T follicular helper cell (primary cell): ENCODE measurements at places on chromosomes 4 and X.

DNA sequence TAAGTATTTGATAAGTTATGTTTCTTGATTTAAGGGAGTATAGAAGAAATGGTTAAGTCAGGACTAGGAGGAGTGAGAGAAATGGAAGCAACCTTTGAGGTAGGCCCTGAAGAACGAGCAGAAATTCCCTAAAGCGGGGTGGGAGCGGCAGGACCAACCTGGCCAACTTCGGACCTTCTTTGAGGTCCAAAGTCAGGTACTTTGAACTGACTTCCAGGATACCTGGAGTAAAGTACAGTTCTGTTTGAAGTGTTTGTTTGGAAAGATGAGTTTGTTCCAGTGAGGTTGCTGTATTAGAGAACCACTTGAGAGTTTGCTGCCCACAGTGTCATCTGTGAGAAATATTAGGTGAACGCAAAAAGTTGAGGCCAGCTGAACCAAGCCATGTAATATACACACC is 11.7 kb downstream of the RNF4 start:
- no peak for DNase-seq

DNA sequence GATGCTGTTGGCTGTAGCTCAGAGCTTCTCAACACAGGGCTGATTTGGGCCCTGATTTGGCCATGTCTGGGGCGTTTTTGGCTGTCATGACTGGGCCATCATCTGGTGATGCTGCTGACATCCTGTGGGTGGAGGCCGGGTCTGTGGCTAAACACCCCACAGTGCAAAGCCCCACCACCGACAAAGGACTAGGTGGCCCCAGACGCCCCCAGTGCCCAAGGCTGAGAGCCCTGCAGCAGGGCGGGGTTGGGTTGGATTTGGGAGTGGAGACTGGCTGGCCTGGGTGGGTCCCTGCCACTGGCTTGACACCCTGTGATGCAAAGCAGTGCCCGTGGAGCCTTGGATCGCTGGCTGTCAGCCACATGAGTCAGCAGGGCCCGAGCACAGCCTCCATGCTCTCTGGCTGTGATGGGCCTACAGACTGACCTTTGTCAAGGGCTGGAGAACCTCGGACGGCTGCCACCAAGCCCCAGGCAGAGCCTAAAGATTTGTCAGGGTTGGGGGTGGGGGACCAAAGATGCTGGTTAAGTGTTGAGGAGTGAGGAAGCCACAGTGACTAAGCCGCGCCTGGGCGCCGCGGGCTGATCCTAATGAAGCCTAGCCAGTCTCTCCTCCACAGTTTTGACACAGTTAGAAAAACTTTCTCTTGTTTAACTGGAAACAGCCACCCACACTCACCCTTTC is 28.3 kb downstream of the CYTL1 start:
- no peak for DNase-seq

DNA sequence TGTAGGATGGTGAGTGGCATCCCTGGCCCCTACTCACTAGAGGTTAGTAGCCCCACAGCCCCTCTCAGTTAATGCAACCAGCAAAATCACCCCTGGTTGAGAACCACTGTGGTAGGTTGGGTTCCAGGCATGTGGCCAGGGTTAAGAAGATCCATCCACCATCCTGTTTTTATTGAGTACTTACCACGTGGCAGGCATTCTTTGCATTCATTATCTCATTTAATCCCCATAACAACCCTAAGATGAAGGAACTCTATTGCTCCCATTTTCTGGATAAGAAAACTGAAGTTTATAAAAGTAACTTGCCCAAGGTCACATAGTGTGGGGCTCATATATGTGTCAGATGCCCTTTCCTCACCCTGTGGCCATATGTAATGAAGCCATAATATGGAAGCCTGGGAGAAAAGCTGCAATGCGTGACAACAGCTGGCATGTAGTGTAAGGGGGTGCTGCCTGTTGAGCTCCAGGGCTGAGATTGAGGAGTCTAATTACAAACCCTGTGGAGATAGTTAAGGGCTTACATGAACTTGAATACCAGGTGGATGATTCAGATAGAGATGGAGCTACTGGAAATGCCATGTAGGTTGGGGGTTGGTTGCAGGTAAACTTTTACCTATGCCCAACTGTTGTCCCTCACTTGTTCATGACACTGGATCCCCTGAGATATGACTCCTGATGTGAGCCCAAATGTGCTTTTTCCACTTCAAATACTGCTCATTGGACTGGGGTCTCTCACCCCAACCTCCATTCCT is 100.2 kb upstream of the PGRMC2 start:
- DNase-seq: no peak

GRCh38 chrX:7946960-7947359 is 19.7 kb upstream of the PNPLA4 start:
- DNase-seq: no peak

DNA sequence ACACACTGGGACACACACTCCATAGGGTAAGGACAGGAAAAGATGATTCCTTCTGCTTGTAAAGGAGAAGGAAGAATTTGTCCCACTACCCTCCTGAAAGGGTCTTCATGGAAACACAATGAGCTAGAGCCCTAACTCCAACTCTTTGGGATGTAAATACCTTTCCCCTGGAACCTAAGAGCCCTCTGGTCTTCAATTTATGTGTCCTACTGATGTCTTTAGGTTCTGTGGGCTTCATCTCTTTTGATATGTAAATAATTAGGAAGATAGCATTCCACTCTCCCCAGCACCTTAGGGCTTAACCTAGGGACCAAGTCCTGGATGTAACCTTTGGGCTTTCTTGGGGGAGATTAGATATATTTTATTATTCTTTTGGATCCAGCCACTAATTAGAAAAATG is 38.3 kb downstream of the PF4 start:
- DNase-seq: no peak

- DNase-seq: no peak
Observed at GRCh38 chrX:46681849-46682248, 77.1 kb downstream of the SLC9A7 start.

DNA sequence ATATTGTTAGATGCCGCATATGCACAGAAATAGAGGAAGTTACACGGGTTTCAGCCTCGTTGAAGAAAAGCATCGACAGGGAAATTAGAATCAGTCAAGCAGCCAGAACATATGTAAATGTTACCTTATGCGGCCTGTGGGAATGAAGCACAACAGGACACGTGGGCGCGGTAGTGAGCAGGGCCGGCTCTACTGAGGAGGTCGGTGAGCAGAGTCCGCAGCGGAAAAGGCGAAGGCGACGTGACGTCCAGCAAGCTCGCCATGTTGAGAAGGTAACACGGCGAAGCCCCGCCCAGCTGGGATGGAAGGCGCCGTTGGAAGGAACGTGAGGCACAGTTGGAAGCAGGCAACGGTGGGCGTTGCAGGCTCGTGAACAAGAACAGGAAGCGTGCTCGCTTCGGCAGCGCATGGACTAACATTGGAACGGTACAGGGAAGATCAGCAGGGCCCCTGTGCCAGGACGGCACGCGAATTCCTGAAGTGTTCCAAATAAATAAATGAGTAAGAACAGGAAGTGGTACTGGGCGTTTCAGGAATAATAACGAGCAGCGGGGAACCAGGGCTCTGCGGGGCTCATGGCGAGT is 54.6 kb downstream of the MTNR1A start:
- no peak for DNase-seq

DNA sequence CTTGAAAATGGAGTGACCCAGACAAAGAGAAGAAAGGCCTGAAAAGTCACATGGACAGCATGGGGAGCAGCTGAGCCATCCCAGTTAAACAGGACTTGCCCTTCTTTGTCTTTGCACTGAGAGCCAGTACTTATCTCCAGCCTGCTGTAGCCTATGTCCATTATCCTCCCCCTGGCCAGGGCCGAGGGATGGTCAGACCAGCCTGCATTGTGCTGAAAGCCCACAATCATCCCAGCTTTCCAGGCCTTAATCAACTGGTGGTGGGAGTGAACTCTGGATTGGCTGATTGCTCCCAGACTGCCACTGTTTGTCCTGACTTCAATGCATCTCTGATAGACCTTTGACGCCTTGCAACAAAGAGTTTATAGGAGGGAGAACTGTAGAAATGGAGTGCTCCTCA is 453.1 kb downstream of the EPHA5 start:
- no peak for DNase-seq
